PC-3 (cell line): ENCODE measurements at places on chromosomes 2 and 18. TPM values are rescaled to one million over a fixed set of nuclear protein-coding genes. Genes with fewer than 3 reads are reported as not detected.

Gene COPS9
- 317 and 473 TPM in 2 replicates for total RNA-seq

Gene RAB6C
- total RNA-seq: 0.04 TPM in 1 of 2 replicates, not detected in the other

Gene IL1RN
- total RNA-seq: 1.3 and 8.2 TPM in 2 replicates

Gene CRACDL
- 0.40 TPM in 1 of 2 replicates, not detected in the other for total RNA-seq

Gene PPP4R3B
- 38.4 and 50.7 TPM in 2 replicates for total RNA-seq

Gene ZNF804A
- 1.6 and 1.9 TPM in 2 replicates for total RNA-seq

Gene ABCB11
- 0.11 and 0.29 TPM in 2 replicates for total RNA-seq

GRCh38 chr2:175026385-175026784 lies 21.2 kb upstream of the CHN1 start:
- no peak for DNase-seq

DNA sequence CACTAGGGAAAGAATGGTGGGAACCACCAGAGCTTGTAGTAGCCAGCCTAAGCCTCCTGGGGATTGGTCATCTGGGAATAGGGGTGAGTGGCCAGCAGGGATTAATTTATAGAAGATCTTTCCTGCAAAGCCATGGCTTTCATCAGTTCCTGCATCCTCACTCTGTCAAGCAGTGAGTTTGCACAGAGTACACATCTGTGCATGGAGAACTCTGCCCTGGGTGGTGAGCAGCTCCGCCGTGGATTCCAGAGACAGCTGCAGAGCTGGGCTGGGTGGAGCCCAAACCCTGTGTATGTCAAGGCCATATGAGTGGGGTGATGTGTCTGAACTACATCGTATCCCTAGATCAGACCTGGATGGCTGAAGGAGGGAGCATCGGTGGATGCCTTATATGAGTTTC lies 182.2 kb downstream of the GLI2 start:
- no peak for DNase-seq

DNA sequence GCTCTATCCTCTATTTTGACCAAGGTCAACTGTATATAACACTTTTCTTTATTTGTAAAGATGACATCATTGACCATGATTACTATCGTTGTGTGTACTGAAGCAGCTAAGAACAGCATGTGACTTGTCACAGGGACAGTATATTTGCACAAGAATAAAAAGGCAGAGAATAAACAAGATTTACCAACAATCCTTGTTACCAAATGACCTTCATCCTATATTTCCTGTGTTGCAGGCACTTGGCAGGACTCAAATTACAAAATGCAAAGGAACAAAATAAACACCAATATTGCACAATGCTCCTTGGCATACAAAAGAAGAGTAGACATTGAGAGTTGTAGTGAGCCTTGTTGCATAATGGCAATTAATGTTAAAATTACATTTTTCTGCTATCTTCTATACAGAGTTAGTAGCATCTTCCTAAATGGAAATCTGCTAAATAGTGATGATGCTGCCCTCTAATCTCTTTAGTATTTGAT lies 61.8 kb downstream of the RFTN2 start:
- DNase-seq: peak; percentile 86

GRCh38 chr2:234546770-234547169 lies 49.9 kb upstream of the ARL4C start:
- DNase-seq: no peak

DNA sequence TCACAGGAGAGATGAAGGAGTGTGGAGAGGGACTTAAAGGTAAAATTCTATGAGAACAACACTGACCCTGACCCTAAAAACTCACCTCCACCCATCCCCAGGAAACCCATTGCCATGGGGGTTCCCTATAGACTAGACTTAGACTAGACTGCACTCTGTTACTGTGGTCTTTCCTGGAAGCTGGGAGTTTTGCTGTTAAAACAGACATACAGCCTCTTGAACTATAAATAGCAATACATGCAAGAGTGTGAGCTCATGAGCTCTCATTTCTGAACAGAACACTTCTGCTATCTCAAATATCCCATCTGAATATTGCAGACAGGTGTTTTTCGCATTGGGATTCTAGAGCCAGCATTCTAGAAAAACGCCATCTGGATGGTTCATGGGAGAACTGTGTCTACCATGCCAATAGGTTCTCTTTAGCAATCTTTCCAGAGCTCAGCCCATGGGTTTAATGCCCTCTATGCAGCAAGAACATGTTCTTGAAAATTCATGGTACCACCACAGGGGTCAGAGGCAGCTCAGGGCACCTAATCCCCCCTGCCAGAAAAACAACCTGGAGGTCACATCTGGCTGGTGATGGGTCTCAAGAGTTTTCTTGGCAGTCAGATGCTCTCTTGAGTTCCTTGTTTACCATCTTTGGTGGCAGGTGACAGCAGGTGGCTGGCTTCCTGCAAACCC lies 51.9 kb downstream of the SLC14A2 start:
- no peak for DNase-seq

GRCh38 chr18:75344615-75345014 lies 82.9 kb downstream of the SMIM21 start:
- DNase-seq: no peak

GRCh38 chr18:75230163-75231052 lies 19.8 kb downstream of the TSHZ1 start:
- DNase-seq: no peak

DNA sequence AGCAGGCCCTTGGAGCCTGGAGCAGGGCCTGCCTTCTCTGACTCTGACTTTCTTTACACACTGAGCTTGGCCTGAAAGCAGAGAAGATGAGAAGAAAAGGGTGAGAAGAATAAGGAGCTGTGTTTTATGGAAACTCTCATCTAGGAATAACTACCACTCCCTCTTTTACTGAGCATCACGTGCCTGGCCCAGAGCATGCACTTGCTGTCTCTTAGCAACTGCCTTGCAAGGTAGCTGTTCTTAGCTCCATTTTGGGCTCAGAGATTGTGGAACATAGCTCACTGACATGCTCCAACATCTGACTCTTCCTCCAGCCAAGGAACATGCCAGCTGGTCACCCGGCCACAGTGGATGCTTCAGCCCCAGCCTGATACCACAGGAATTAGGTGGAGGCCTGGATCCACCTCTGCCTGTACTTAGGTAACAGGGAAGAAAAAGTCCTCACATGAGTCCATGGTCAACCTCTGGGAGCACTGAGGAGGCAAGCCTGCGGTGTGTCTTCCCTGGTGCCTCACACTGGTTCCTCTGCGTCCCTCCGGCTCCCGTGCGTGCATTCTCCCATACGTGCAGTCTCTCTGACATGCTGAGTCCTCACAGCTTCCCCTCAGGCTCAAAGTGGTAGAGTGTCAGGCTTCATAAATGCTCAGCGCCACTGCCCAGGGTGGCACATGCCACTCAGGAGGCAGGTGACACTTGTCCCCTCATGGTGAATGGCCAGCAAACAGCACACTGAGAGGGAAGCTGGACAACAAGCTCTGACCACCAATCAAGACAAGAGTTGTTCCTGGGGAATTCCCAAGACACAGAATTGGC lies 35.7 kb downstream of the AMER3 start:
- DNase-seq: no peak

GRCh38 chr18:7524786-7525185 lies 42.3 kb upstream of the PTPRM start:
- DNase-seq: no peak

GRCh38 chr18:26425148-26425531 lies 123.2 kb downstream of the KCTD1 start:
- no peak for DNase-seq
